Stimulated activated CD8-positive, alpha-beta memory T cell treated with anti-CD3 and anti-CD28 coated beads, Interleukin-4, amount 100 ng/mL, for 48 hours (primary cell): ENCODE measurements at places on chromosomes 2 and 18.

GRCh38 chr18:42330296-42330695 is 375.3 kb downstream of the PIK3C3 start:
- DNase-seq, result no peak

DNA sequence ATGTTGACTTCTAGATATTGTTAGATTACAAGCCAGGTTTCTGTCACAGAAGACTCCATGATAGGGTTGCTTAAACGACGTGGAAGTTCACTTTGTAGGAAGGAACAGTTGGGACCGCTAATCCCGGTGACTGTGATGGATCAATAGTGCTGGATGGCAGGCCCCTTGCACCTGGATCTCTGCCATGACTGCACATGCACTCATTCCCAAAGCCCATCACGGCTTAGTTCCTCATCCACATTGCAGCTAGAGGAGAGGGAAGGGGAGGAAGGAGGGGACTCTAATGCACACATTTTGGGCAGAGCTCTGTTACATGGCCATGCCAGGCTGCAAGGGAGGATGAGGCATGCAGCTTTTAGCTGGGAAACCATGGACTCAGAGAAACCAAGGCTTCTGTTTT is 773.7 kb upstream of the RAB6C start:
- no peak for DNase-seq

GRCh38 chr2:197383825-197384224 is 51.0 kb downstream of the SF3B1 start:
- no peak for DNase-seq

DNA sequence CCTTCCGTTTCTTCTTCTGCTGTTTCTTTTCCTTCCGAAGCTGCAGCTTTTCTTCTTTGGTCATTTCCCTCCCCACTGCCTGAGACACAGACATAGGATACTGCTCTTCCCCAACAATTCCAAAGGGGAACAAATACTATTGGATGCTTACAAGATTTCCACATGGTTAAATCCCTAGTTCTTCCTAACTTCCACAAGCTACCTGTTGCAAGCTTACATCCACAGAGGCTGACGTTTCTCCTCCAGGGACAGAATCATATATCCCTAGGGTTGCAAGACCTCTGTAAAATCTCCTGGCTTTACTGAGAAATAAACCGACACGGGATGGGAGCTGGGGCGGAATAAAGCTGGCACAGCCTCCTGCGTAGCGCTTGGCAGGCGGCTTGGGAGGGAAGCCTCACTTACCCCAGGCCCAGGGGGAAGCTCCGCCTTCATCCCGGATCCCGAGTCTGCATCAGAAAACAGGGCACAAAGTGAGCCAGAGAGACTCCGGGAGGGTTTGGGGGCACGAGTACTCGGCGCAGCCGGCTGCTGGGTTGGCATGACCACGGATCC is 590 bp downstream of the EIF2B4 start:
- DNase-seq, result no peak

DNA sequence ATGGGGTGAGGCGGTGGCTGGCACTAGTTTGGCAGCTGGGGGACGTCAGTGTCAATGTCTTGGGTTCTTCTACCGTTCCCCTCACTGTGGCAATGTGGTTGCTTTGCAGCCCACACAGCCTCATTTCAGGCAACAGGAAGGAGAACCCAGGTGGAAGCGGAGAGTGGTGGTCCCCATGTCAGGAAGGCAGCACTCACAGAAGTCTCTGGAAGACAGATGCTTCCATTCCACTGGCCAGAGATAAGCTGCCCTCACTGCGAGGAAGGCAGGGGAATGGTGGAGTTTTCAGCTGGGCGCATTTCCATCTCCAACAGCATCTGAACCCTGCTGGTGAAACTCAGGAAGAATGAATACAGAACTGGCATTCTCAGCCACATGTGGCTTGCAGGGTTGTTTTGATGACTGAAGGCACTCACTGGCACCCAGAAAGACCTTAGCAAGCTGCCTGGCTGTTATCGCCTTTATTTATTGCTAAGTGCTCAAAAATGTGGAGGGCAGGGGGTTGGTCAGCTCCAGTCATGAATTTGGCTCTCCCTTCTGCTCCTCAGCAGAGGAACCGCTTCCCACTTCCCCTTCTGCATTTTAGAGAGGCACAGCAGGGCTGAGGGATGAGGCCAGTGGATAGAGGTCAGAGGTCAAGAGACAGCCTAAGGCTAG is 19.4 kb downstream of the KCNIP3 start:
- DNase-seq, result no peak
